AG08396 (cell line): ENCODE measurements at places on chromosomes 16 and 17.

DNA sequence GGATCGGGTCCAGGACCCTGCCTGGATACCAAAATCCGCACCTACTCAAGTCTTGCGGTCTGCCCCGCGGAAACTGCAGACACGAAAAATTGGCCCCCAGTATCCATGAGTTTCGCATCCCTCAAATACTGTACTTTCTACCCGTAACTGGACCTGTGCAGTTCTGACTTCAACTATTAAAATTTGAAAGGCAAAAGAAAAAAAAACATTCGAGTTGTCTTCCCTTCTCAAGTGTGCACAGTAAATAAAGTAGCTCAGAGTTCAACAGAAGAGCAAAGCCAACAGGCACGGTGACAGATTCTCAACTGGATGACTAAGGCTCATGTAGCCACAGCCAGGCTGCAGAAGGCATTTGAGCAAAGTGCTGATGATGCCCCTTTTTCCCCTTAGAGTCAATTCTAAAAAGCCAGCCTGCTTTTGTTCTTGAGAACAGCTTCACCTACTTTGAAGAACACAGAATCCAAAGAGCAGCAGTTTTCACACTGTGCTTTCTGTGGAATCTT lies 32.5 kb downstream of the MARF1 start:
- DNase-seq: no peak

DNA sequence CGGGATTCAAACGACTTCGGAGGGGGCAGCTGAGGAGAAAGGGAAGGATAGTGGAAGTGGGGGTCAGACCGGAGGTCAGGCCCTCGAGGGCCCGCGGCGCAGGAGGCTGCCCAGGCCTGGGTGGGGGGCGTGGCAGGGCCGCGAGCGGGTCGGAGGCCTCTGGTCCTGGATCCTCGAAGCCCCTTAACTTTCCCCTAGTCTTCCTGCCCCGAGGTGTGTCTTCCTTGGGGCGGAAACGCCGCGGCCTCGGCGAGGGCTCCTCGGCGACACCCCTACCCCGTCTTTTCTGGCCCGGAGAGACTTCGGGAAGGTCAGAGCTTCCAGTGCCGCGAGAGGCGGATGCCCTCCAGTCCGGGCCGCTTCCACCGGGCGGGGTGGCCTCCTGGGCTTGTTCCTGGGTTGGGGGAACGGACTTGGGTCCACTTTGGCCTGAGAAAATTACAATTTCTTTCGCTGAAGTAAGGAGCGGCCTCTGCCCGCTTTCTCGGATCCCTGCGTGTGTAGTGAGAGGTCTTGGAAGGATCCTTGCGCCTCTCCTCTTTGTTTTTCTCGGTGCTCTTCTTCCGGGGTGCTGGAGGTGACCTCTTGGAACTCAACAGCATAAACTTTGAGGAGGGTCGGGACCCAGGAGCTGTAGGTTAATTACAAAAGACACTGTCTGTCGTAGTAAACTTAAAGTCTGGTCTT lies 491 bp downstream of the IST1 start:
- DNase-seq: peak; percentile 41

- DNase-seq: no peak
These were observed 13.6 kb upstream of the PPM1D start for GRCh38 chr17:60586288-60586974.

- no peak for DNase-seq
These were observed 63.9 kb upstream of the DNAJA2 start for GRCh38 chr16:47037396-47037745.

DNA sequence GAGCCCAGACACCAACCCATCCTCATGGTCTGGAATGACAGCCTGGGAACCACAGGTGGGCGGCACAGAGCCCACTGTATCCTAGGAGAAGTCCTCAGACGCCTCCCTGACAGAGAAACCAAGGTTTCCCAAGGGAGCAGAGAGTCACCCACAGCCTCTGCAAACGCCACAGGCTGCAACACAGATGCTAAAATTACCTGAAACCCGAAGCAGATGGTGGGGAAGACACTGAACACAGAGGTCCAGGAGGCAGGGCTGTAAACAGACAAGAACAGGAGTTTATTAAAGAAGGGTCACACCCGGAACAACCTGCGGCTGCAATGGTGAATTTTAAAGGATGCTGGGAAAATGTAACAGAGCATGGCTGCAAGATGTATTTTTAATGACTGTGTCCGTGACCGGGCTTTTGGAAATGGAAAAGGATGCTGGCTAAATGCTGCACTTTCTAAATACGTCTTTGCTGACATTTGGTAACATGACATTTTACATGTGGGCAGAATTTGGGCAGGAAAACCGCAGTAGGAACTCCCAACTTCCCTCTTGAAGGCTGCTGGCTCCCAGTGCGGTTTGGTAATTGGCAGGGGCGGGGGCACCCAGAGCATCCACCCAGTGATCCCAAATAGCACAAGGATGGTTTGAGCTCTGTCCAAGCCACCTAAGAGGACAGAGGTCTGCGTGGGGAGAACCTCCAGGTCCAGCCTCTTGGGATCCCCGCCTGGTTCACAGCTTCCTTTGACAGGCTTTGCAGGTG lies 13.1 kb downstream of the SLC38A8 start:
- DNase-seq: no peak

GRCh38 chr17:80511222-80512180 lies 33.1 kb upstream of the RPTOR start:
- DNase-seq: no peak
